ENCODE measurements at places on chromosomes 11 and 22.

DNA sequence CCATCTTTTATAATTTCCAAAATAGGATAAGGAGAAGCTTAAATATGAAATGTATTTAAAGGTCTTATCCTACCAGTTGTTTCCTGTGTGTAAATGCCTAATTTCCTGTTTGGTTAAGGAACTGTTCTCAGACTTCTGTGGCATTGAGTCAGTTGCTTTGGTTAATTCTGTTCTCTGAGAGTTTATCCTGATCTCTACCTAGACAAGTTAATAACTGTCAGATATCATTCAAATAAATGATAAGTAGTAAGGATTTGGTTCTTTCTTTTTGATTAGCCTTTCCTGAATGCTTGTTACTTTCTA is 39.5 kb downstream of the CTNND1 start:
- no peak for DNase-seq

- DNase-seq: no peak
These were observed 133.5 kb downstream of the MYO18B start for GRCh38 chr22:25875461-25875860.

GRCh38 chr11:44989831-44990566 is 39.3 kb upstream of the TP53I11 start:
- DNase-seq: peak; percentile 26

DNA sequence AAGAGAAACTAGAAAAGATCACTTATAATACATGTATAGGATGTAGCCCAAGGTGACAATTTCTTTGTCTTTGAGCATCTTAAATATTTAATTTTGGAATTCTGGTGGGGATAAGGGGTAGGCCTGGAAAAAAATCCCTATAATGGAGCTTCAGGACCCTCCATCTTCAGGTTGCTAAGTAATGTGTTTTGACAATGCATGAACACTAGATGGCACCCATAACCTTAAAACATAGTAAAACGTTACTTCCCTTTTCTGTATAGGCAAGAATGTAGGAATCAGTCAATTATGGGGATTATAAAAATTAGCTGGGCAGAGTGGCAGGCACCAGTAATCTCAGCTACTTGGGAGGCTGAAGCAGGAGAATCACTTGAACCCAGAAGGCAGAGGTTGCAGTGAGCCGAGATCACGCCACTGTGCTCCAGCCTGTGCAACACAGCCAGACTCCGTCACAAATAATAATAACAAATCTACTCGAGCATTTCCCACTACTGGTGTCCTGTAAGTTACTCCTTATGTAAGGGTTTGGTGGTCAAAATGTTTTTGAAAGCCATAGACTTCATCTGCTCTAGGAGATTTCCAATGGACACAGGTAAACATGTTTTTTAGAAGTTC is 541.9 kb upstream of the CCDC90B start:
- DNase-seq: peak; percentile 26

DNA sequence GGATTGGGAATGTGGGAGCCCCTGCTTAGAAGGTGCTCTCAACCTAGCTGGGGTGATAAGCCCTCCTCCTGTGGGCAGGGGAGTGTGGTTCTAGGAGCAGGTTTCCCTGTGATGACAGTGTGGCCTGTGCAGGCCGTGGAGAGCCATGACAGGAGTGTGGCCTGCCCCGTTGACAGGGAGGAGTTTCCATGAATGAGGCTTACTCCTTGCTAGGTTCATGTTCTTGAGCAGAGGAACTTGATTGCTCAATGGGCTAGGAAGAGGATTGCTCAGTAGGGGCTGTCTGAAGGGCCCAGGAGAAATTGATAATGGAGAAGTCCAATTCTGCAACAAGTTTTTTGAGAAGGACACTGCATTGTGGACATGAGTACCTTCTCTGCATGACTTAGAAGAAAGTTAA is 92.0 kb downstream of the PPP6R3 start:
- DNase-seq: no peak

- no peak for DNase-seq
These were observed 790.2 kb downstream of the TBC1D22A start for GRCh38 chr22:47552541-47553205.

DNA sequence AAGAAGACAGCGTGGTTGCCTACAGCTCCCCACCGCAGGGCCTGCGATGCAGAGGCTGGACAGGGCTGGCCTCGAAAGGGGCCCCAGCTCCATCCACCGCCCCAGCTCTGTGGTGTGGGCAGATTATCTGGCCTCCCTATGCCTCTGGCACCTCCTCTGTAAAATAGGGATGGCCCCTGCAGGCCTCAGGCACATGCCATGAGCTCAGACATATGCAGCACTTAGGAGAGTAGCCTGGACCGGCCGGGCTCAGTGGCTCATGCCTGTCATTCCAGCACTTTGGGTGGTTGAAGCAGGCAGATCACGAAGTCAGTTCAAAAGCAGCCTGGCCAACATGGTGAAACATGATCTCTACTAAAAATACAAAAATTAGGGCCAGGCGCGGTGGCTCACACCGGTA is 7.4 kb downstream of the APOBEC3D start:
- no peak for DNase-seq

- no peak for DNase-seq
These were observed 8.7 kb upstream of the MS4A4E start for GRCh38 chr11:60251485-60252212.

DNA sequence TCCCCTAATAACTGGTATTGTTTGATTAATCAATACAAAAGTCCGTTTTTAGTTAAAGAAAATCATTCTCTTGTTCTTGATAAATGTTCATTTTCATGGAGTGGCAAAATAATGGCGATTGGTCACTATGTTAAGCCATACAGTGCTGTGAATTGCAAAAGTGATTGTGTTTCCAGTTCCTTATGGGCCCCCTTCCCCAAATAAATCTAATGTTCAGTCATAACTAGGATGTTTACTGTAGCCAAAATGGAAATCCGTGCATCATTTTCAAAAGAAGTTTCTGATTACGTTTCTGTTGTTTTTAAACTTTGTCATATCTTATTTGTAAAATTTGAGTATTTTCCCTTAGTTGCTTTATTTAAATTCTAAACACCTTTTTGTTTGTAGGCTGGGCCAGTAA is 845 bp downstream of the RBM7 start:
- no peak for DNase-seq

DNA sequence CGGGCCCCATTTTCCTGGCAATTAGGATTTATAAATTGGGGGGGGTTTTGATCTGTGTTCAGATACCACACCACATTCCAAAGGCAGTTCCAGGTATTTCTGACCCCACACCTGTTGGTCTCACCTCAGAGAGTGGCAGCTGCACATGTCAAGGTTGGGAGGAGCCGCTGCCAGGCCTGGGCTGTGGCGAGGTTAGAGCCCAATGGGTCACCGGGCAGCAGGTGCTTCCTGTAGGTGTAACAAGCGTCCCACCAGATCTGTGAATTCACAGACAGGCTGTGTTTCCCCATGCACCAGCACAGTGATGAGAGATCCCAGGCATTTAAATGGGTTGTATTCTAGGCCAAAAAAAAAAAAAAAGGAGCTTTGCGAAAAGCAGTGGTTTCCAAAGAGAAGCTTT is 58.6 kb downstream of the CABIN1 start:
- DNase-seq: no peak

- no peak for DNase-seq
These were observed 31.5 kb downstream of the C2CD3 start for GRCh38 chr11:74139151-74139918.

DNA sequence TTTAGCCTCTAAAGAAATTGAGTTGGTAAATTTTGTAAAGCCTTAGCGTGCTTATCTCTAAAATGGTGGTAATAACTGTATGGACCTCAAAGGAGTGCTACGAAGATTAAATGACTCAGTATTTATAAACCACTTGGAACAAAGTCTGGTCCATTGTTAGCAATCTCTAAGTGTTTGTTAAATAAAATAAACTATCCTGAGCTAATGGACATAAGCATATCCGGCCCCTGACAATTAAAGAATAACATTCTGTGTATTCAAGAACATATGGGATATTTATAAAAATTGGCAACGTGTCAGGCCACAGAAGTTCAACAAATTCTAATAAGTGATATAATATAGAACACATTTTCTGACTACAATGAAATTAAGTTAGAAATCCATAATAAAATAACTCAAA is 71.0 kb downstream of the MYEOV start:
- no peak for DNase-seq

DNA sequence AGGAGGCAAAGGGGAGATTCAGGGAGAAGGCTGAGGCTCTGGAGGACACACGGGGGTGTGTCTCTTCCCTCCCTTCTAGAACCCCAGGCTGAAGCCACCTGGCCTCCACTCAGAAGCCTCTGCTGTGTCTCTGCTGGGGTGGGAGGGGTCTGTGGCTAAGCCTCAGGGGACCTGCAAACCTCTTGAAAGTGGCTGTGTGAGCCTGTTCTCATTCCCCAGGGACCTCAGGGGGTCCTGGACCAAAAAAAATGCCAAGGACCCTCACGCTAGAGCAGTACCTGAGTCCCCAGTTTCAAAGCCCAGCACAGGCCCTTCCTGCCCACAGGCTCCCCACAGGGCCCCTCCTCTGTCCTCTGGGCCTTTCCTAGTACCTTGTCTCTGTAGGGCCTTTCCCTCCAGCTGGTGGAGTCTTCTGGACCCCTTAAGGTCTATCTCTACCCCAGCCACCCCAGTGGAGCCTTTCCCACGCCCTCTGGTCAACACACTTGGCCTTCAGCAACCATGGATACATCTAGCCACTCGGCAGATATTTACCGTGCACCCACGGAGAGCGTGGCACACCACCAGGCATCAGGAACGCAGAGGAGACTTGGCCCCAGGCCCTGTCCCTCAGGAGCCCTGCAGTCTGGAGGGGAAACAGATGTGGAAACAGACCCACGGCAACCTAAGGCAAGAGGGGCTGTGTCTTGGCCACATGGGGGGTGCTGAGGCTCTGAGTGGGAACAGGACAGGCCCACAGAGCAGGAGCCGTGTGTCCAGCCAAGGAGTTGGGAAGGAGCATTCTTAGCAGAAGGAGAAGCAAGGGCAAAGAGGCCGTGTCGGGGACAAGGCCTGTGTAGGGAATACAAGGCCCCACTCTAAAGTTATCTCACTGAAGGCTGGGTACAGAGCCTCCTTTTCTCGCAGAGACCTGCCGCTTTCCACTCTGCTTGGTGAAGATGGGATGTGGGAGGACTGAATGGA is 18.5 kb downstream of the PLA2G6 start:
- no peak for DNase-seq
